ENCODE measurements at places on chromosomes 12 and 14.

DNA sequence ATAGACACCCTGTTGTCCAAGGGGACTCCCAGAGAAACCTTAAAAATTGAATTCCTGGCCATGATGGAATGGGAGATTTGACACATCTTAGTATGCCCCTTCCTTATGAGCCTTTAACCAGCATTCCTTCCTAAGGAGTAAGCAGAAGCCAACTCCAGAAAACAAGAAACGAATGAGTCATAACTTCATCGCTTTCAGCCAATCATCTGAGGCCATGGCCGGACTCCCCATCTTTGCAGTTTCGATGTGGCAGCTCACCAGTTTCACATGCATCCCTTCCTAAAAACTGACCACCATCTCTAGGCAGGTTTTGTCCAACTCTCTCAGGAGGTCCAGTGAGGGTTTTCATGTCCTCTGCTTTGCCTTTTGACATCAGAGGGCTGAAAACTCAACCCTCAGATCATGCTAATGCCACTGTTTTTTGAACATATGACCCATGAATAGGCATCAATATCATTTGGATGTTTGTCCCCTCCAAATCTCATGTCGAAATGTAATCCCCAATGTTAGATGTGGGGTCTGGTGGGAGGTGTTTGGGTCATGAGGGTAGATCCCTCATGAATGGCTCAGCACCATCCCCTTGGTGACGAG lies 19.9 kb downstream of the DAAM1 start:
- DNase-seq, result peak; percentile 58

GRCh38 chr12:8821591-8821990 lies 830 bp upstream of the A2ML1 start:
- DNase-seq, result no peak

DNA sequence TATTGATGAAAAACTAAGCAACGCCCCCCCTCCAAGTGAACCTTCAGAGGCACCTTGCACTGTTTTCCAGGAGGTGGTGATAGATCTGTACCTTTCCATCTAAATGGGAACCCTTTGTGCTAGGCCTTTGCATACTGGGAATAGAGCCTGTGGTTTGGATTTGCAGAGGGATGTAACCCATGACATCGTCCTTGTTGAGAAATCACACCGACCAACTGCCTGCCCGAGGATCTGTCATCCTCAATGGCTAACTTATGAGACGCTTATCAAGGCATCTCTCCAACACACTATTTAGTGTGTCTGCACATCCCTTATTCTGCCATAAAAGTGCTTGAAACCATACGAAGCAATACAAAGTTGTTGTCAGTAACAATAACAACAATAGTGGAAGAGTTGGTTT lies 22.9 kb downstream of the NTN4 start:
- DNase-seq, result peak; percentile 15

GRCh38 chr14:102982852-102983470 lies 60.5 kb downstream of the AMN start:
- no peak for DNase-seq

GRCh38 chr14:100082723-100083122 lies 17.5 kb downstream of the EVL start:
- no peak for DNase-seq

DNA sequence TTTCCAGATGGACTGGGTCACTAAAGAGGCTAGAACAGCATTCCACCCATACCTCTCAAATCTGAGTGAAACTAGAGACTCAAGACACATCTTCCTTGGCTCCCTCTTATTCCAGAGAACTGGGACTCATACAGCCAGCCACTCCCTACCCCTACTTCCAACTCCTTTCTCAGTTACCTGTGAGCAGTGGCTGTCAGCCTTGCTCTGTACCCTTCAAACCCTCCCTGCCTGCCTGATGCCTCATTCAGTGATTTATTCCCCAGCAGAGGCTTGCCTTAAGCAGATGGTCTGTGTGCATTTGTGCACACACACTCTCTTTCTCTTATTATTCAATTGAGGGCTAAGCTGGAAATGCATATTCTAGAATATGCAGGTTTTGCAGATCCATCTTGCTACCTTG lies 14.6 kb downstream of the GPR84 start:
- DNase-seq, result no peak

GRCh38 chr12:38374751-38375150 lies 58.2 kb downstream of the ALG10B start:
- no peak for DNase-seq

- no peak for DNase-seq
Measured at GRCh38 chr12:124279315-124279714, 15.6 kb upstream of the RFLNA start.

DNA sequence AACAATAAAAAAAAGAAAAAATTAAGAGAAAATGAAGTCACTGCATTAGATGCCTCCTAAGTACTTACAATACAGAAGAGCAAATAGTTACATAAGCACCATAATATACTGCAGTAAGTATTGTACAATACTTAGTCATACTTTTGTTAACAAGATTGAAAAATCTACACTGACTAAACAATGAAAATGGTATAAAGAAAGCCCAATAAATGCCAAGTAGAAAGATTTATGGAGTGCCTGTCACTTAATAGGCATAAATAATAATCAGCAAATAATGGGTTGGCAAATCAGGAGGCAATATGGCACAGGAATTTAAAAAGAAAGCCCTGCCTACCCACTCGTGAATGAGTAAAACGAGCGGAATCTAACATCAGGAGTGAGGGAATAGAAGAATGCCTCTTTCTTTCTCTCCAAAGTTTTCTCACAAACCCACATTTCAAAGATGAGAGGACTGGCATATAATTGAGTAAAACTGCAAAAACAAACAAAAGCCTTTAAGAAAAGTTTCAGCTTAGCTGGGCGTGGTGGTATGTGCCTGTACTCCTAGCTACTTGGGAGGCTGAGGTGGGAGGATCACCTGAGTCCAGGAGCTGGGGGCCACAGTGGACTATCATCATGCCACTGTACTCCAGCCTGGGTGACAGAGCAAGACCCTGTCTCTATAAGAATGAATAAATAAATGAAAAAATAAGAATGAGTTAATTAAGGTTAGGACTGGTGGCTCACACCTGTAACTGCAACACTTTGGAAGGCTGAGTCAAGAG lies 36.1 kb downstream of the CRY1 start:
- DNase-seq, result peak; percentile 12

GRCh38 chr14:55458800-55459515 lies 18.5 kb upstream of the TBPL2 start:
- DNase-seq, result peak; percentile 23

- no peak for DNase-seq
Measured at GRCh38 chr14:98692832-98693231, 579.2 kb downstream of the BCL11B start.

DNA sequence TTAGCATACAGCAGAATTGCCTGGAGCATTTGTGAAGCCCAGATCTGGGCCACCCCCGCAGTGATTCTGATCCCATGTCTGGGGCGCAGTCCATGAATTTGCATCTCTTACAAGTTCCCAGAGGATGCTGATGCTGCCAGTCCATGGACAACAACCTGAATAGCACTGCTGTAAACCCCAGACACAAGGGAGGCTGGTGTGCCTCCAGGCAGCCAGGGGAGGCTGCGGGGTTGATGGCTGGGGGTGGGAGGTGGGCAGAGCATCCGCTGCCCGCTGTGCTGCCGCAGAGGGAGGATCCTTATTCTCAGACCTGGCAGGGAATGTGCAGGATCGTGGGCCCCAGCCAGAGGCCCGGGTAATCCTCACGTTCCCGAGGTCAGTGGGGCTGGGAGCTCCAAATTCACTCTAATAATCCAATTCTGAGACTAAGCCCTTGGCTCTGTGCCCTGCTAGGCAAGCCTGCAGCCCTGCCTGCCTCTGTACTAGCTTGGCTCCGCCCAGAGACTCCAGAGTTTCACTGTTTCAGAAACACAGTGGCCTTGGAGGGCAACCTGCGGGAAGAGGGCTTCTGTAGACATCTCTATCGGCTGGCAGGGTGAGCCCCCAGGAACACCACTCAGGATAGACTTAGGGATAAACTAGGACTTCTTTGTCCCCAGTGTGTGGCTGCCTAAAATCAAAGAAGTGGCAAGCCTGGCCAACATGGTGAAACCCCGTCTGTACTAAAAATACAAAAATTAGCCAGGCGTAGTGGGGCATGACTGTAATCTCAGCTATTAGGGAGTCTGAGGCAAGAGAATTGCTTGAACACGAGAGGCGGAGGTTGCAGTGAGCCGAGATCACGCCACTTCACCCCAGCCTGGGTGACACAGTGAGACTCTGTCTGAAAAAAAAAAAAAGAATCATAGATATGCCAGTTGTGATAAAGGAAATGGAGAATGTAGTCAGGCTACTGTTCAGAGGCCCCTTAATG lies 17.8 kb upstream of the MLEC start:
- no peak for DNase-seq

GRCh38 chr12:51832354-51833107 lies 16.0 kb downstream of the FIGNL2 start:
- no peak for DNase-seq

GRCh38 chr12:78494911-78495310 lies 369.7 kb upstream of the SYT1 start:
- peak; percentile 1 for DNase-seq

DNA sequence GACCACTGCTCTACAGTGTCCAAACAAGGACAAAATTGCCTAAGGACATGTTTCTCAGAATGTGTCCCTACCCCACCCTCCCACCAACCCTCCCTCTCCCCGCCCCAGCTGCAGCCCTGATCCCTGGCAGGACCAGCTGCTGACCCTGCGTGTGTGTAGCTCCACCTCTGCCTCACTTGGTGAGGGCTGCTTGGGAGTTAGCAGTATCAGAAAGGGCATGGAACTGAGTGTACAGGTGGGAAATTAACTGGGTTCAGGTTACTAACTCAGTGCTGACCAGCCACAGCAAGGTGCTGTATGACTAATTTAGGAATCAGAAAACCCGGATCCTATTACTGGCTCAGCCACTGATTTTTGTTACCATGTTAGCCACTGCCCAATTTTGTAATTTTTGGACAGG lies 11.3 kb upstream of the PLEKHD1 start:
- DNase-seq, result no peak

DNA sequence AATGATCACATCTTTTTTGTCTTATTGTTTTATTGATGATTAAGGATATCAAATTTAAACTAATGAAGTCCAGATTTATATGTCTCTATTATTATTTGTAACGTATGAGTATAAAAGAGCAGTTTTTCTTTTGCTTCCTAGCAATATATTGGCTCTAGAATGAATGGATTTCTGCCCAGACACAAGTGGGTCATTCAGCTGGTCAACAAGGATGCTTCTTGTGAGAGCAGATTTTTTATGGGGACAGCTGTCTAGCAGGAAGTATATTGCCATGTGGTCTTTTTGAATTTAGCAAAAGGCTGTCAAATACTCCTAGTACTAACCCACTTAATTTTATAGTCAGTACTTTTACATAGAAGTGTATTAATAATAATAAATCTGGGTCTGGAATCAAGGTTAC lies 1071.1 kb upstream of the FLRT2 start:
- DNase-seq, result no peak

GRCh38 chr12:127722611-127723010 lies 544.4 kb upstream of the TMEM132C start:
- DNase-seq, result no peak

- DNase-seq, result no peak
Measured at GRCh38 chr12:116087399-116087798, 190.1 kb downstream of the MED13L start.

DNA sequence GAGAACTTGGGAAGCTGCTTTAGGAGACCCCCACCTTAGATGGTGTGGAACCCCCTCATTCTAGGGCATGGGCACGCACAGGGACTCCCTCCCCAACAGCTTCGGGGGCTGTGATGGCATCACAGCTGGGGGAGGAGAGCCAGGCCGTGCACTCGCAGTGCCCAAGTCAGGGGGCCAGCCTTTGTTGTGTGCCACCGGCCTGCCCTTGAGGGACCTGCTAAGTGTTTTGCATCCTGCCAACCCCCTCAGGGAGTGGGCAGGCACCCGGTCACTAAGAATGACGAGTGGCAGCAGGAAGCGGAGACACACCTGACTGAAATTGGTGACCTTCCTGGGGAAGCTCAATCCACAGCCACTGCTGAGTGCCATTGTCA lies 334.9 kb upstream of the SFSWAP start:
- no peak for DNase-seq
